HuH-7 (cell line): ENCODE measurements at places on chromosomes 16 and 17.

- no peak for DNase-seq
Measured at GRCh38 chr16:65634291-65634690, 512.4 kb upstream of the CDH11 start.

DNA sequence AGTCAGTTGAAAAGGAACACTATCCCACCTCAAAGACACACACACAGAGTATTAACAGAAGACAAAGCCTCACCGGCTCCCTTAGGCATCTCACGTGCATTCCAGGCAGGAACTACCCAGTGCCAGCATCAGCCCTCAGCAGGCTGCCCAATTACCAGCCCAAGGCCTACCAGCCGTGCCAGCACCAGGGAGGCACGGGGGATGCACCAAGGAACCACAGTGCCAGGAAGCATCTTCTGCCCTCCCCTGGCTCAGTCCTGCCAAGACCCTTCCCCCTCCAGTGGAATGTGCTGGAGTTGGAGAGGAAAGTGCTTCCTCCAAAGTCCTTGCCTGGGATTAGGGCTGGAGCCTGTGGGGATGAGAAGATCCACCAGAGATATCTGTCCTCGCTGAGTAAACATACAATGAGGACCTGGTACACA lies 11.0 kb upstream of the KRT19 start:
- no peak for DNase-seq

- DNase-seq: no peak
Measured at GRCh38 chr16:88965411-88965810, 11.6 kb downstream of the CBFA2T3 start.

DNA sequence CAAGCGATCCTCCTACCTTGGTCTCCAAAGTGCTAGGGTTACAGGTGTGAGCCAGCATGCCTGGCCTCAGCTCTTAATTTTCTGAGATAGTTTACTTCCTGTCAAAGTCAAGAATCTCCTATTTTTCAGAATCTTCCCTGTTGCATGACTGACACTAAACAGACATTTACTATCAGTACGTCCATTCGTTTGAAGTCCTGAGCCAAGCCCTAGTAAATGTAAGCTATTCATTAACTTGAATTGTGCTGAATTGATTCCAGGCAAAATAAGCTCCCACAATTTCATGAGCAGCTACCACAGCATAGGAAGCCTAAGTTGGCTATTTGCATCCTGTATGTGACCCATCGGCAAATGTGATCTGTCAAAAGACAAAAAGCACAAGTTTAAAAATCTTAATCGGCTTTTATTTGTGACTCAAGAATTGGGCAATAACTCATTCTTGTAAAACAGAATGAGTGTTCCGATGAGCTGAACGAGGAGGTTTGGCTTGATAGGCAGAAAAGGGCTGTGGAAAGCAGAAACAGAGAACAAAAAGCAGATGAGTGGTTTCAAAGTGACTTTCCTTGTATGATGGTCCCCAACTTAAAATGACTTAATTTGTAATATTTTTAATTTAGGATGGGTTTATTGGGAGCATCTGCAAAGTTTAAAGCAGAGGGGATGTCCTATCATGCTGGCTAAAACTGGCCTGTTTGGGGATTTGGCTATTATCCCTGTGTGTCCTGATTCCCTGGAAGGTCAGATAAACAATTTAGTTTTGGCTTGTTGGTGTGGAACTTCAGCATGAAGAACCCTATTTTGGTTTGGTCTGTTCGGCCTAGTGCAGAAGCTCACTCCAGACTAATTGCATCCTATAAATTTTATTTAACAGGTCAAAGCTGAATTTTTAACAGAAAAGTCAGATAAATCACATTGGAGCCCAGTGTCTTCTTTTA lies 14.2 kb downstream of the RNF112 start:
- peak; percentile 26 for DNase-seq

DNA sequence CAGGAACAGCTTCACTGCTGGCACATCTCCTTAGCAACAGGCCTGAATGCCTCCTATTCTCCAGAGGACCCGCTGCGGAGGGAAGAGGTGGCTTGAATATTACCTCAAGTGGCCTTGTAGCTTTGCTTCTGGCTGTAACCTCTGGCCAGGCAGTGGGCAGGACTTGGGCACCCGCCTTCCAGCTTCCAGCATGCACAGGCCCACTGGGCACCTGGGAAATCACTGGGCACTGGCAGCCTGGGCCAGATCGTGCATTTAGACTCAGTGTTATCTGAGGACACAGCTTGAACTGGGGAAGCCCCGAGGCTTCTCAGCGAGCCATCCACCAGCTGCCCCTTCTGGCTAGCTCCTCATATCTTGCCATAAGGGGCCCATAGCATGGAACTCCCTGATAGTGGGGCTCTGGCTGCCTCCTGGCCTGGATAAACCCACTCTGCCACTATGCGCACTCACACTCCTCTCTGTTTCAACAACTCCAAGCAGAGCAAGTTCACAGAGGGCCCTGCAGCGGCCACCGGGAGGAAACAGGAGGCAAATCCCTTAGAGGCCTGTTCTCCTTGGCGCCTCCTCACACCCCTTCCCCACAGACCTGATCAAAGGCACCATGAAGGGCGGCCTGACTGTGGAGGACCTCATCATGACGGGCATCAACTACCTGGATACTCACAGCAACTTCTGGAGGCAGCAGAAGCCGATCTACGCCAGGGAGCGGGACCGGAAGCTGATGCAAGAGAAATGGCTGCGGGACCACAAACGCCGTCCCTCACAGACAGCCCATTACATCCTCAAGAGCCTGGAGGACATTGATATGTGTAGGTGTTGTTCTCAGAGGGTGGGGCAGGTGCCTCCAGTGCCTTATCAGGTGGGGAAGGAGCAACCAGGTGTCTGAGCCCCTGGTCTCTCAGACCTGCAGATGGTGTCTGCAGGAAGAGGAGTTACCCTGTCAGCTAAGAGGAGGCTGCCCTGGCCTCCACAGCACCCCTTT lies 7.8 kb downstream of the ODAD4 start:
- no peak for DNase-seq

DNA sequence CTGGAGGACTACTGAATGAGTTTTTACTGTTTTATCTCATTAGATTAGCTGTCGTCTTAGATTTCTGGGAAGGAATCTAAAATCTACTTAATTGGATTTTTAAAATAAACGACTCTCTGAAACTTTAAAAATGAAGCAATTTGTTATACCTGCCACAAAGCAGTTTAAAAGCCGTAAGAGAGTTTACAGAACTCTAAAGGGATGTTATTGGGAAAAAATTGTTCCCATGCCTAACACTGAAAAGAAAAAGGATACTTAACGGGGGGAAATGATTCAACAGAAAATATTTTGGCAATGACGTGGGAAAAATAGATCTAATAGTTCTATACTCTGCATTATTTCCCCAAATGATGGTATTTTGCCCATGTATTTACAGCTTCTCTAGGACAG lies 27.0 kb downstream of the ARHGAP17 start:
- DNase-seq: no peak

DNA sequence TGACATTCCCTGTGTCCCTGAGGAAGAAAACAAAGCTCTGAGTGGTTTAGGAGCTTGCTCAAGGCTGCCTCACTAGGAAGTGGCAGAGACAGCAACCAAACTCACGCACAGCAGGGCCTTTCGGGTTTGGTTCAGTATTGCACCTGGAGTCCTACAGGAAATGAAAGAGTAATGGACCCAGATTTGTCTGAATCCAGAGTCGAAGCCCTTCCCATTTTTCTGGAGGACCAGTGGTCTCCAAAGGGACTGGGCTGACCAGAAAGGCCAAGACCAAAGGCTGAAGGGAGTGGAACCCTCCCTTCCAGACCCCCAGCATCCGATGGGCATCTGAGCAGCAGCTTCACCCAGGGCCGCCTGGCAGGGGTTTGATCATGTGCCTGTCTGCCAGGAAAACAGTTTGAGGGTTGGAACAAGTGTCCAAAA lies 85.5 kb upstream of the RPL38 start:
- no peak for DNase-seq

- peak; percentile 89 for DNase-seq
Measured at GRCh38 chr17:45246861-45247428, 14.9 kb downstream of the SPATA32 start.

- DNase-seq: no peak
Measured at GRCh38 chr16:85363881-85364280, 249.2 kb upstream of the GSE1 start.

- no peak for DNase-seq
Measured at GRCh38 chr17:63679214-63679613, 20.7 kb downstream of the LIMD2 start.

GRCh38 chr16:47057630-47057993 lies 84.1 kb upstream of the DNAJA2 start:
- DNase-seq: no peak

DNA sequence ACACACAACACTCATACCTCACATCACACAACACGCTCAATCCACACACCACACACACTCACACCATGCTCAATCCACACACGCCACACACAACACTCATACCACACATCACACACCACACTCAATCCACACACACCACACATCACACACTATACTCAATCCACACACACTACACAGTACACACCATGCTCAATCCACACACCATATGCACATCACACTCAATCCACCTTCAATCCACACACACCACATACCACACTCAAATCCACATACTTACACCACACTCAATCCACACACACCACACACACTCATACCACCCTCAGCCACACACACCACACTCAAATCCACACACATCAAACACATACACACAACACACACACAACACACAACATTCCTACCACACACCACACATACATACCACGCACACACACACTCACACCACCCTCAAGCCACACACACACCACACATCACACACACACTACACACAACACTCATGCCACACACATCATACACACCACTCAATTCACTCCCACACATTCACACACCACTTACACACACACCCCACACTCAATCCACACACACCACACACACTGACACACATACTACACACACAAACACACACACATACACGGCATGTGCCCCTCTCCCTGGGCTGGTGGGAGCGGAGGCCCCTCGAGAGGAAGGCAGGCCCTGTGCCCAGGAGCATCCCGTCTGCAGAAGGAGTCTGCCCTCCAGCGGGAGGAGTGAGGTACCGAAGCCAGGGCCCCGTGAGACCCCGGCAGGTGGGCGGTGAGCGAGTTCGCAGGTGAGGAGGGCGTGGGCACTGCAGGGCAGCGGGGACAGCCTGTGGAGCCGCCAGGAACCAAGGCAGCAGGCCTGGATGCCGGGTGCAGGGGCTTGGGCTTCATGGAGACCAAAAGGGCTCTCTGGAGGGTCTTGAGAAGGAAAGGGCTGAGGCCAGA lies 33.1 kb upstream of the RPTOR start:
- peak; percentile 48 for DNase-seq

DNA sequence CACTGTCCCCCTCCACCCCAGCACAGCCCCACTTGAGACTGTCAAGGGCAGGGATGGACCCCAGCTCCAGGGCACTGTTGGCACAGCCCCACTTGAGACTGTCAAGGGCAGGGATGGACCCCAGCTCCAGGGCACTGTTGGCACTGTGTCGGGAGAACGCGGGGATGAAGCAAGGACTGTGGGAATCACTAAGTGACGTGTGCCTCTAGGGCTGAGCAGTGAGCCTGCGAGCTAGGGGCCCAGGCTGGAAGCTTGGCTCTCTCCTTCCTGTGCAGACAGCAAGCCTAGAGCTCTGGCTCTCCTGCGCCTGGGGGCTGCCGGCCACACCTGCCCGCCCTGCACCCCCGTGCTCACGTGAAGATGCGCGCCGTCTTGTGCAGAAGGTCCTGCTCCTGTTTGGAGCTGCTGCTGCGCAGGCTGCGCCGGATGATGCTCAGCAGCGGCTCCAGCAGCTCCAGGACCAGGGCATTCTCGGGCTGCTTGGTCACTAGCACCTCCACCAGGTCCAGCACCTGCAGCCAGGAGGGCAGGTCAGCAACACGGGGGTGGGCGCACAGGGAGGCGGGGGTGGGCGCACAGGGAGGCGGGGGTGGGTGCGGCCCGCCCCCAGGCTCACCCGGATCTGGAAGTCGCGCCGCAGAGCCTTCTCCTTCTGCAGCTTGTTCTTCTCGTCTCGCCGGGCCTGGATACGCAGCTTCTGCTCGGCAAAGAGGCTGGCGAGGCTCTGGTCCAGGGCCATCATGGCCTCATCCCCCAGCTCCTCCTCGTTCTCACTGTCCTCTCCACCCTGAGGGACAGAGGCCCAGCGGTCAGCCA lies 10.8 kb downstream of the MYBBP1A start:
- no peak for DNase-seq

DNA sequence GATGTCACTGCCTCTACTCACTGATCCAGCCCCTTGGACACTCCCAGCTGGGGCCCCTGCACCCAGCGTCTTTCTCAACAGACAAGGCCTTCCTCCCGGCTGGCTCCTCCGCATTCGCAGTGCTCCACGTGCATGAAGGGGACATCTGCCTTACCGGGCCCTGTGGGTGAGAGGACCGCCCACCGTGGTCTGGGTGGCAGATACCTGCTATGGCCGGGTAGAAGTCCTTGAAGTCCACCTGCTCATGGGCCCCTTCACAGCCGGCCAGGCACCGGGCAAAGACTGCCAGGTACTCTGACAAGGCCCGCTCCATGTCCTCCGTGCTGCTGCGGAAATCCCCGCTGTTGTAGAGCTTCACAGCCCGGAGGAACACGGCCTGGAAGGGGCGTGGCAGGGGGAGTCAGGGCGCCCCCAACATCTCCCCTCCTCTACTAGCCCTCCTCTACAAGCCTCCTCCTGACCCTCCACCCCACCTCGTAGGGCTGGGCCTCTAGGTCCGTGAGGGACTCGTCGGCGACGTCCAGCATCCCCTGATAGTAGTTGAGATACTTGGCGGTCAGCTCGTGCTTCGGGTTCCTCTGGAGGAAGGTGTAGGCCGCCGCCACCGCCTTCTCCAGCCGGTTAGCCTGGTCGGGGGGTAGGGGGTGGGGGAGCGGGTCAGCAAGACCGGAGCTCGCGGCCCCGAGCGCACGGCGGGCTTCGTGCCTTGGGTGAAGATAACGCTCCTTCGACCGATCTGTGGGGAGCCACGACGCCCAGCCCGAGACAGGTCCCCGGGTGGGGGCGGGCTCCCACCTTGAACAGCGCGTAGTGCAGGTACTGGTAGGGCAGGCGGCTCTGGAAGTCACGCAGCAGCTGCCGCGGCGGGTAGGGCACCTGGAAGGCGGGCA lies 845 bp downstream of the P3H4 start:
- no peak for DNase-seq

DNA sequence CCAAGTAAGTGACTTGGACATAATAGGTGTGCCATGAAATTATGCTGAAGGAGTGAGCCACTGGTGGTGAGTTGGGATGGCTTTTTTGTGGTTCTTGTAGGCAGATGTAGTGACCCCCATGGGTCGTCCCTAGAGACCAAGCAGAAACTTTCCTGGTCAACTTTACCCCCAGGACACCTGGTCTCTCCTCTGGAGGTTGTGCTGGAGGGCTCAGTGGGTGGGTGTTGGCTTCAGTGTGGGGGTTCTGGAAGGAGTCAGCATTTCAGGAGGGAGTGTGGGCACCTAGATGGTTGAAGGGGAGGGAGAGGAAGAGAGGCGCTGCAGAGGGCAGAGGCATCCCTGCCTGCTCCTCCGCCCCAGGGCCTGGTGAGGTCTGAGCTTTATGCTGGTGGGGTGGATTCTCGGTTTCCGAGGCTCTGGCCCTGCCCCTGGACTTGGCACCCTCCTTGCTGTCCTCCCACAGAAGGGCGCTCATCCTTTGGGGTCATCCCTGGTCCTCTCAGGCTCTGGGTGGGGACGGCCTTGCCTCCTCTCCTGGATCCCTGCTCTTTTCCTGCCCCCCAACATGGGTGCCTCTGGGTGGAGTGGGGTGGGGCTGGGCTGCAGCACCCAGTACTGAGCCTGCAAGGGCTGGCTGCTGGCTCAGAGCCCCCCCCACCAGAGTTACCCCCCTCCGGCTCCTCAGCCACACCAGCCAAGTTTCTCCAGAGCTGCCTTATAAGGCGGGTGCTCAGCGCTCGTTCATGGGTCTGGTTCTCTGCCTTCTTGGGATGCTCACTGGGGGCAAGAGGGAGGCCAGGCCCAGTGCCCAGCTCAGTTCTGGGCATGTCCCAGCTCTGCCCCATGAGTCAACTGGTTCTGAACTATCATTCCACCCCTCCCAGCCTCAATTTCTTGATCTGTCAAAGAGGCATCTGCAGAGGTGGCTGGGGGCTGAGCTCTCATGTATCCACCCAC lies 266.8 kb downstream of the SEC14L1 start:
- no peak for DNase-seq
